ENCODE measurements at places on chromosomes 5 and 9.

DNA sequence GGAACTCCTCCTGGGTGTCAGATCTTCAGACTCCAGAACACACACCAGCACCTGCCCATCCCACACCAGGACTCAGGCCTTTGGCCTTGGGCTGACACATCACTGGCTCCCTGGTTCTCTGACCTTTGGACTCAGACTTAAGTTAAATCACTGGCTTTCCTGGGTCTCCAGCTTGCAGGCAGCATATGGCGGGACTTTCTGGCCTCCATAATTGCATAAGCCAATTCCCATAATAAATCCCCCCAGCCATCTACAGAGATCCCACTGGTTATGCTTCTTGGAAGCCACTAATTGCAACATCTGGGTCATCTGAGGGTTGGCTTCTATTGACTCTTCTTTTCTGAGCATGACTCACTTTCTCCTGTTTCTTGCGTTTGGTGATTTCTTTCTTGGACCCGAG lies 80.3 kb upstream of the SARDH start:
- DNase-seq, result no peak

DNA sequence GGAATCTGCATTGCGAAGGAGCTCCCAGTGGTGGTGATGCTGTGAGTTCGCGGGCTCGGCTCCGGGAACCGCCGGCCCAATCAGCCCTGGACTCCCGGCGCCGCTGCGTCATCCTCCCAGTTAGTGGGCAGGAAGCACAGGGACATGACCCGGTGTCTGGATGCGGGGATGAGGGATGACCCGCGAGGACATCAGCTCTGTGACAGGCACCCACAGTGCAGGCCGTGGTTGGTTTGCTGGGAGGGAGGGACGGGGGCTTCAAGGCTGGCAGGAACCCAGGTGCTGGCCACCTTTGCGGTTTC lies 996 bp downstream of the NXNL2 start:
- no peak for DNase-seq

DNA sequence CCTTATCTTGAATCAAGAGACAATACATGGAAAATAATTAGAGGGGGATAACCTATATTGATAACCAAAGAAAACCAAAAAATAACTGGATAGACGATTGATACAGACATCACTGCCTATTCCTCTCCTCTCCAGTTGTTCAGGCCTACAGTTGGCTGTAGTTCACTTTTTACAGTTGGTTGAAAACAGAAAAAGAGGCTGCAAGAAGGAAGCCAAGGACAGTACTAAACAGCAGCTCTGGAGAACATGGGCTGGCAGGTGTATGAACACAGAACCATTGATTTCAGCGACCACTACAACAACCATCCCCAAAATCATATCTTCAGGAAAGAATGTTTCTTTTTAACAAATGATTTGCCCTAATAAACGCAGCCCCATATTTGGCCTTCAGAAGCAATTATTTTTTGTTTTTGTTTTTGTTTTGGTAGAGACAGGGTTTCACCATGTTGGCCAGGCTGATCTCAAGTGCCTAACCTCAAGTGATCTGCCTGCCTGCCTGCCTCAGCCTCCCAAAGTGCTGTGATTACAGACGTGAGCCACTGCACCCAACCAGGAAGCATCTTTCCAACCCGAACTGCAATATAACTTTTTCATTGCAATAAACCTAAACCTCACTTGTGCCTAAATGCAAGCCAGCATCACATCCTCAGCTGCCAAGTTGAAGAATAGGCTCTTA lies 64.3 kb downstream of the MLLT3 start:
- DNase-seq, result no peak

GRCh38 chr9:131651599-131651998 lies 88.3 kb downstream of the RAPGEF1 start:
- no peak for DNase-seq

- DNase-seq, result no peak
Measured at GRCh38 chr9:90259311-90260246, 383.0 kb downstream of the DIRAS2 start.

GRCh38 chr9:112842555-112842954 lies 48.1 kb downstream of the SLC46A2 start:
- no peak for DNase-seq

DNA sequence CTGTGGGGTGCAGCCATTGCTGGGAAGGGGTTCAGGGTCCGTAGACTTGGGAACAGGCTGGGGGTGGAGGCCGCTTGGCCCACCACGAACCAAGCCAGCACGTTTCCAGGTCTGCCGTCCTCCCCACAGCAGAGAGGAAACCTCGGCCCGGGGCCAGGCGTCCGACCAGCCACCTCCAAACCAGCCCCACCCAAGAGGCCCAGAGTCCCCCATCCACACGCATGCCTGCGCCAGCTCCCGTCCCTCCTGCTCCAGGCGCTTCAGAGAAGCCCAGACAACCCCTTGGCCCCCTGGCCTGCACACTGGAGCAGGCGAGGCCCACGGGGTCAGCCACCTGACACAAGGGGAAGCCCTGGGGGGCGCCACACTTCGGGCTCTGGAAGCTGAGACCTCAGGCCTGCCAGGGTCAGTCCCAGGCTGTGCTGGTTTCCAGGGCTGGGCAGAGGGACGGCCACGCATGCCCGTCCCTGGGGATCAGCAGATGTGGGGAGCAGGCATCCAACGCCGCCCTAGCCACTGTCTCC lies 6.3 kb downstream of the DNLZ start:
- no peak for DNase-seq

DNA sequence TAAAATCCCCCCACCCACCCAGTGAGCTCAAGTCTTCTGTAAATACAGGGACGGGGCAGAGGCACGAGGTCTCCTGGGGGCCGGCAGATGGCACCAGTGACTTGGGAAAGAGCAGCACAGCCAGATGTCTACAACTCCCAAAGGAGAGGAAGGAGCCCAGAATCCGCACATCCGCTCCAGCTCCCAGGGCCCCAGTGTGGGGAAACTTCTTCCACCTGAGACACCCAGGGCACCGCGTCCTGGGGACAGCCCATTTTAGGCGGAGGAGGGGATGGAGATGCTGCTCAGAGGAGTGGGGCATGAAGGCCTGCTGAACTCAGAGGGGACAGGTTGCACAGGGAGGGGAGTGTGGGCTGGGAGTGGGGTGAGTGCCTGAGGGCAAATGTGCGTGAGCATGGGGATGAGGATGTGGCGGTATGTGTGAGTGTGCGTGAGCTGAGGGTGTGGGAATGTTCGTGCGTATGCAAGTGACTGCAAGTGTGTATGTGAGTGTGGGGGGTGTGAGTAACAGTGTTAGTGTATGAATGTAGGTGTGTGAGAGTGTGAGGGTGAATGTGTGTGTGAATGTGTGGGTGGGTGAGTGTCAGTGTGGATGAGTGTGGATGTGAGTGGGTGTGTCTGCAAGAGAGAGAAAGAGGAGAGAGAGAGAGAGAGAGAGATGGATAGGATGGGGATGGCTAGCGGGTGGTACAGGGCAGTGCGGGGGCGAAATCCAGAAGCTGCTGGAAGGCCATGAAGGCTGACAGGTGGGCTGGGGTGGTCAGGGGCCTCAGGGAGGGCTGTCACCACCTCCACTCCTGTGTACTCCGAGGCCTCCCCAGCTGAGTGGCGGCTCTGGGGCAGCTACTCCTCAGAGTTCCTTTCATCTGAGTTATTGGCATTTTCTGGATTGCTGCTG lies 63.5 kb downstream of the DUSP1 start:
- no peak for DNase-seq

DNA sequence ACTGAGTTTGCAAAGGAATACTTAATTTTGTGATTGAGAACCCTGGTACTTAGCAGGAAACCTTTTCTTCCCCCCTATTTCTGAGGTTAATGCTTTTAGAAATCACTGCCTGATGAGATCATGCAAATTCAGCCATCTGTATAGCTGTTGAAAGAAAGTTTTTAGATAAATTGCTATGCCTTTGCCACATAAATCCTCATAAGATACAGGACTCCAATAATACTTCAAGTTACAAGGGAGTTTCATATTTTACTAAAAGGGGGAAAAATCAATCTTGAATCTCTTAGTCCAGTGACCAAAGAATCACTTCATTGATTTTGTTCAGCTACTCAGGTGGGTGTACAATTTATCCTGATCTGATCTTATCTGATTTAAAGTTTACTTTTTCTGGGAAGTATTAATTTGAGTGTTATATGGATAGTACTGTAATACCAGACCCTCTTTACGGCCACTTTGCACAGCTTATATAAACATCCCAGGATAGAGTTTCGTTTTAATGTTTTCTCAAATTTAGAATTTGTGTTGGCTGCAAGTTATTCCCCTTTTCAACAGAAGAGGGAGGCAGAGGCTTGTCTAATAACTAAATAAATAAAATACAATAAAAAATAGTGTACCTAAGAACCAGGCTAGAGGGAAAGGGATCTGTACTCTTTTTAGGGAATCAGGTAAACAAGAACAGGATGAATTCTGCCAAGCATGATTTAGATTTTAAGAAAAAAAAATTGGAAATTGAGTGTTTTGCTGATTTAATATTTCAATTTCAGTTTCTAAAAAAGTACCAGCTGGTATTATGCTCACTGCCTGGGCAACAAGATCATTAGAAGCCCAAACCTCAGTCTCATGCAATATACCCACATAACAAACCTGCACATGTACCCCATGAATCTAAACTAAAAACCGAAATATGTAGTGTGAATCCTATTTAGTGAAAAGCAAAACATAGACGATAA lies 69.1 kb downstream of the PSAT1 start:
- DNase-seq, result no peak

GRCh38 chr9:112074250-112075008 lies 100.7 kb downstream of the SUSD1 start:
- peak; percentile 53 for DNase-seq

DNA sequence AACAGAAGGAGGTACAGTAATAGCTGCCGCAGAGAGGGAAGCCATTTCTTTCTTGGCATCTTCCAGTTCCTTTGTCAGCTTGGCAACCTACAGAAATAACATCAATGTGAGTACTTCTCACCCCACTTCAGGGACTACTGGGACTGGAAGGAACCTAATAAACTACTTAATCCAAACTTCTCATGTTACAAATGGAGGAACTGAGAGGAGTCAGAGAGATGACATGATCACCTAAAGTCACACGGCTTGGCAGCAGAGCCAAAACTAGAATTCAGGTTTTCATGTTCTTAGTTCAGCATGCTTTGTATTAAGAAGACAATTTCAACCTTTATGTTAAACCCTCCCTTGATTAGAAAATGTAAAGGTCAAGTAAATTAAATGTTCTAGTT lies 44.7 kb downstream of the DIAPH1 start:
- DNase-seq, result no peak

Data from mesothelial cell of epicardium (in vitro differentiated cells).